Inflammatory macrophage (primary cell): ENCODE measurements at places on chromosomes 16 and 17.

DNA sequence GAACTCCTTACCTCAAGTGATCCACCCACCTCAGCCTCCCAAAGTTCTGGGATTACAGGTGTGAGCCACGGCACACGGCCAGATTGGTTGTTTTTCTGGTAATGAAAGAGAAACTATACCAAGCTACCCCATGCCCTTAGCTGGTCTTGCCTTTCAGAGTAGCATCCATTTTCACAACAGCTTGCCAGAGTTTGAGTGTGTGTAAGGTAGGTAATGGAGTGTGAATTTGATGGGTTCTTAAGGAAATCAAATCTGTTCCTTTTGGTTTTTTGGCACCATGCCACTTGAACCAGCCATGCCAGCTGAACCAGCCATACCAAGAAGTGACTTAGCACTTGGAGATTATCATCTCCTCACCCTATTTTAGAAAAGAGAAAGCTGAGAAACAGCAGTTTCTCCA lies 5.1 kb downstream of the CALCOCO2 start:
- no peak for DNase-seq

- DNase-seq, result peak; percentile 75
Observed at GRCh38 chr17:43846221-43846712, 709 bp upstream of the CD300LG start.

DNA sequence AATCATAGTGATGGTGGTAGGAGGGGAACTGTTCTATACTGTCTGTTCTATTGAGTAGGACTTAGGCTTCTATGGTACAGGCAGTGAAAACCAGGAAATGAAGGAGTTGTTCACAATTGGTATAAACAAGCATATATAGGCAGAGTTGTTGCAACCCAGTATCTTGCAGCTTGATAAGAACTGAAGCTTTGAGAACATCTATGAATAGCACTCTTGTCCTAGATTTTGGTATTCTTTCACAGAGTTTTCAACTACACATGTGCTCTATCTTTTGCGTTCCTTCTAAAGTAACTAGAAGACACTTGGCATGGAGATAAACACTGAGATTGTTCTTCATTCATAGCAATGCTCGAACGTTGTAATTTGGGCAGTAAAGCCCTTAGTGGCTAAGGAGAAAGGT lies 91.8 kb downstream of the KCNJ2 start:
- no peak for DNase-seq

GRCh38 chr16:22282254-22282892 lies 14.8 kb upstream of the POLR3E start:
- no peak for DNase-seq
